Amniotic epithelial cell (primary cell): ENCODE measurements at places on chromosomes 12 and 14.
A peak's percentile ranks its signal among the peaks of the same experiment; 100 is the strongest.

DNA sequence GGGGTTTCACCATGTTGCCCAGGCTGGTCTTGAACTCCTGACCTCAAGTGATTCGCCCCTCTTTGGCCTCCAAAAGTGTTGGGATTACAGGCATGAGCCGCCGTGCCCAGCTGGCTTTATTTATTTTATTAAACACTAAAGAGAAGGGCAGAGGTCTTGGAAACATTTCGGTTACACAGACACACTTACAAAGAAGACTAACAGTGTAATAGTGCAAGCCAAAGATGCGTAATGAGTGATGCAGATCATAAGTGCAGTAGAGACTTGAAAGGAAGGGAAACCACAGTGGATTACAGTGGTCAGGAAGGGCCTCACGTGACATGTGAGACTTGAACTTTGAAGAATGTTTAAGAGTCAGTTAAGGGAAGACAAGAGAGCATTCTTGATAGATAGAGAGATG, 33.9 kb upstream of the CDK17 start:
- peak; percentile 99 for DNase-seq

GRCh38 chr12:51132693-51133092, 40.2 kb downstream of the TFCP2 start:
- no peak for DNase-seq

DNA sequence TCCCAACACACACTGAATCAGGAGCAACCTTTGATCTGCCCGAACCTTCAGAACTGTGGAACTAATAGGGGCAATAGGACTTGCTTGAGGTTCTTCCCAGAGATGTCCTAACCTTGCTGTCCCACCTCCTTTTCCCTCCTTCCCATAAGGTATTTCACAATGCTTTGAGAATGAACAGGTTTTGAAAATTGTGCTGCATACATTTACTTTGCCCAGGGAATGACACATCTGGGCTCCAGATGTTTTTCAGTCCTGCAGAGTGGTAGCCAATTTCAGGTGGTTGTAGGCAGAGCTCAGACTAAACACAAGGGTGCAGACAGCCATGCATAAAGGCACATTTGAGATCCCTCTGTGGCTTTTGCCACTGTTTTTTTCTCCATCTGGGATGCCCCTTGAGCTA, 206.7 kb upstream of the PWP1 start:
- peak; percentile 38 for DNase-seq

DNA sequence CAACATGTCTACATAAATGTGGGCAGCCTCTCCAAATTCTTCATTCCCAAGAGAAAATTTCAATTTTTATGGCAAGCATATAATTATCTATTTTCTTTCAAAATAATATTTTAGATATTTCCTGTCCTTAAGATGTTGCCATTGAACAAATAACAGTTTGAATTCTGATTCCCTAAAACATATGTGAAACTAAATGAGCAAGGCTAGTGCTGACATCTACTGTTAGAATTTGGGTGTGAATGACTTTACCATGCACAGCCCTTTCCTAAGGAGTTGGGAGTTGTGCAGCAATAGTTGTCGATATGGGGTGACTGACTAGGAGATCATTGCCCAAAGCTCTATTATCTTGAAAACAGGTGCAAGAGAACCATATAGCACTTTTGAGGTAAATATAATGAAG, 108.2 kb upstream of the SLC38A4 start:
- DNase-seq = peak; percentile 69

- no peak for DNase-seq
Observed at GRCh38 chr12:84016956-84017355, 895.6 kb downstream of the SLC6A15 start.

- peak; percentile 13 for DNase-seq
Observed at GRCh38 chr12:92094751-92095161, 50.9 kb downstream of the BTG1 start.

DNA sequence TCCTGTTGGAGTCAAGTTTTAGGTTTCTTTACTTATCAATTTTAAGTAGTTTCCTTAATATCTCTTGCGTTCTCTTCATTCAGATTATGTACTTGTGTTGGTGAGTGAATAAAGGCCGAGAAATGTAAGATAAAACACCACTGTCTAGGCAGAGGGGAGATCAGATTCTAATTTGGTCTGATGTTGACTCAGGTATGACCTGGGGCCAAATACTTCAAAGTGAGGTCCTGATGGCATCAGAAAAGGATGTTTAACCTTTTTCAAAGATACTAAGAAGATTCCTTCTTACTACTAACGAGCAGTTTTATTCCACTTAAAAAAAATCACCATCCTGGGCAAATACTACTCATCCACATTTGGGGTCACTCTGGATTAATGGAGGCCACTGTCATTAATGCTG, 26.9 kb downstream of the APPL2 start:
- no peak for DNase-seq

DNA sequence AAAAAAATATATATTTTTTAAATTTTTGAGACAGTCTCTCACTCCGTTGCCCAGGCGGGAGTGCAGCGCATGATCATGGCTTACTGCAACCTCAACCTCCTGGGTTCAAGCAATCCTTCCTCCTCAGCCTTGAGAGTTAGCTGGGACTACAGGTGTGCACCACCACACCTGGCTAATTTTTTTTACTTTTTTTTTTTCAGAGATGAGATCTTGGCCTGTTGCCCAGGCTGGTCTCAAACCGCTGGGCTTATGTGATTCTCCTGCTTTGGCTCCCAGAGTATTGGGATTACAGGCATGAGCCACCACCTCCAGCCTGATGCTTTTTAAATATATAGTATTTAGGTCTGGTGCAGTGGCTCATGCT, 24.5 kb downstream of the MDM2 start:
- DNase-seq = no peak

- DNase-seq = no peak
Observed at GRCh38 chr14:100749967-100750597, 23.4 kb downstream of the DLK1 start.

- DNase-seq = no peak
Observed at GRCh38 chr14:54881761-54882401, 20.7 kb downstream of the GCH1 start.

GRCh38 chr12:19775241-19775640, 335.9 kb downstream of the AEBP2 start:
- no peak for DNase-seq

DNA sequence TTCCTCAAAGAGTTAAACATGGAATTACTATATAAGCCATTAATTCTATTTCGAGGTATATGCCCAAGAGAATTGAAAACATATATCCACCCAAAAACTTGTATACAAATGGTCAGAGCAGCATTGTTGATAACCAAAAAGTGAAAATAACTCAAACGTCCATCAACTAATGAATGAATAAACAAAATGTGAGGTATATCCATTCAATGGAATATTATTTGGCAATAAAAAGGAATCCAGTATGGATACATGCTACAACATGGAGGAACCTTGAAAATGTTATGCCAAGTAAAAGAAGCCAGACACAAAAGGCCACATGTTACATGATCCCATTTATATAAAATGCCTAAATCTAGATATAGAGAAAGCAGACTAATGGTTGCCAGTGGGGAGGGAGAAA, 36.0 kb downstream of the SLC25A47 start:
- no peak for DNase-seq

GRCh38 chr12:17503742-17504141, 586.3 kb downstream of the RERGL start:
- DNase-seq = no peak

DNA sequence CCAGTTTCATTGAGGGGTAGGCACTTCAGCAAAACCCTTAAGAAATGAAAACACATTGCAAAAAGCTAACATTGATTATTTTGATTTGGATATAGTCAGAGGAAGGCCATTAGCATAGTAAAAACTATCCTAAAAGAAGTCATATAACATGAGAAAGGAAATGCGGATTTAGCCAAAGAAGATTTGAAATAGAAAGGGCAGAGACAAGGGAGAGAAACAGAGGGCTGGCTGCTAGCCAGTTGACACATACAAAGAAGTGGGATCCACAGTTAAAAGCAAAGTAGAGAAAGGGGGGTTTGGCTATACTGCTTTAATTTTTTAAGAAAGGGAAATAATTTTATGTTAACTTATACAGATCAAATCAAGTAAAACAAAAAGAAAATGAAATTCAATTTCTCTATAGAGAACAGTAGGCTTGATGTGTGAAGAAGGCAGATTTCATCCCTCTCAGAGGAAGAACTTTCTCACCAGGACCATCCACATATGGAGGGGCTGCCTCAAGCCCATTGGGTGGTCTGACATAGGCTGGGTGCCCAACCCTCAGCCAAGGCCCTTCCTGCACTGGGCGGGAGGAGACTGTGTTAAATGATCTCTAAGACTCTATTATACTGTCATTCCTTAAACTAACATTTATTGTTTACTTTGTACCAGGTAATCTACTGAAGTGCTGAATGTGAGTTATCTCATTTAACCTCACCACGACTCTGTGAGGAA, 420.3 kb downstream of the CCDC91 start:
- no peak for DNase-seq

DNA sequence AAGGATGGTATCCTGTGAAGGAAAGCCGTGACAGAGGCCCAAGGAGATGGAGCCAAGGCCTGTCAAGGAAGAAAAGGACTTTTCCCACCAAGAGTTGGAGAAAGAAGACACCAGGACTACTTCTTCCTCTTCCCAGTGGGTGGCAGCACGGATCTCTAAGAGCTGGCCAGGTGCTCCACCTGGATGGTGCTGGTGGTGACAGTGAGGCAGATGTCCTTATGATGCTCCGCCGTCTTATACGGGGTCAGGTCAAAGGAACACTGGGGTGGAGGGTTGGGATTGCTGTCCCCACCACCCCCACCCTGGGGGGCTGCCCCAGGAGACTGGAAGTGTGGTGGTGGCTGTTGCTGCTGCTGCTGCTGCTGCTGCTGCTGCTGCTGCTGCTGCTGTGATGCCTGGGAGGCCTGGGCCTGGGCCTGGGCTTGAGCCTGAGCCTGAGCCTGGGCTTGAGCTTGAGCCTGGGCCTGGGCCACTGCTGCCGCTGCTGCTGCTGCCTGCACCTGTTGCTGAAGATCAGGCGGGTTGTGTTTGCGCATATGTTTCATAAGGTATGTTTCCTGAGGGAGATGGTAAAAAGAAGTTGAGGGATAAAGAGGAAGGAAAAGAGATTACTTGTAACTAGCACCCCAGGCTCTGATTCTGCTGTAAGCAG, 4.8 kb upstream of the ING4 start:
- DNase-seq = no peak

DNA sequence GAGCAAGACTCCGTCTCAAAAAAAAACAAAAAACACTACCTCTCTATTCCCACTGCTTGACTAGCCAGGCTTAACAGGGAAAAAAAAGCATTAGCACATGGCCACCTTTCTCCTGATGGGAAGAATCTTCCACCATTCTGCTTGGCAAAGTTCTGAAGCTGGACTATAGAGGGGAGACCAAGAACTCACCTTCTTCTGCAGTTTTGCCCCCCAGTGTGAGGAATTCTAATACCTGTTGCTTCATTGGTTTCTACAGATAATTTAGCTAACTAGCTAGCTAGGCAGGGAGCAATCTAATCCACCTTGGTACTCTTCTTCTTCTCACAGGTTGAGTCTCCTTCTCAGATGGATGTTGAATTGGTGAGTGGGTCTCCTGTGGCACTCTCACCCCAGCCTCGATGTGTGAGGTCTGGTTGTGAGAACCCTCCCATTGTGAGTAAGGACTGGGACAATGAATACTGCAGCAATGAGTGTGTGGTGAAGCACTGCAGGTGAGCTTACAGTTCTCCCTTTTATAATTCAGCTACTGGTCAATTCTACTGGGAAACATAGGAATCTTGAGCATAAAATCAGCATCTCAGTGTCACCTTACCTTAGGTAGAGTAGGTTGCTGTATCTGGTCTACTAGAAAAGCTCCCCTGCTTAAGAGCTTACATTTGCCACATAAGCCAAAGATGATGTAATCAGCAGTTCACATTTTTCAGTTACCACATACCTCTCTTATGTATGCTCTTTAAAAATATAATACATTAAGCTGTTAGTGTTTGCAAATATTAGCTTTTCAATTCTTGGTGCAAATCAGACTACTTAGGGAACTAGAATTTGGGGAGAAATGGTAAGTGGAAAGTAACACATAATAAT, 16.0 kb downstream of the METTL3 start:
- DNase-seq = peak; percentile 82

GRCh38 chr14:55103005-55103640, 25.9 kb upstream of the LGALS3 start:
- DNase-seq = peak; percentile 93

GRCh38 chr12:127594351-127594970, 672.5 kb upstream of the TMEM132C start:
- DNase-seq = no peak

DNA sequence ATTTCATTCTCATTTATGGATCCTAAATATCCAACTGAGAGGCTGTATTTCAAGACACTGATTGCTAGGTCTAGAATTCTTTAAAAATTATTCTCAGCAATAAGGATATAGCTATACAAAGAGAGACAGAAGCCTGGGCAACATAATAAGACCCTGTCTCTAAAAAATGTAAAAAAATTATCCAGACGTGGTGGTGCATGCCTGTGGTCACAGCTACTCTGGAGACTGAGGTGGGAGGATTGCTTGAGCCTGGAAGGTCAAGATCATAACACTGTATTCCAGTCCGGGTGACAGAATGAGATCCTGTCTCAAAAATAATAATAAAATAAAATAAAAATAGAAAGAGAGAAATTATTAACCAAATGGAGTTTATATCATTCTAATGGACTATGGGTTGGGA, 20.6 kb upstream of the ARID2 start:
- DNase-seq = peak; percentile 70

DNA sequence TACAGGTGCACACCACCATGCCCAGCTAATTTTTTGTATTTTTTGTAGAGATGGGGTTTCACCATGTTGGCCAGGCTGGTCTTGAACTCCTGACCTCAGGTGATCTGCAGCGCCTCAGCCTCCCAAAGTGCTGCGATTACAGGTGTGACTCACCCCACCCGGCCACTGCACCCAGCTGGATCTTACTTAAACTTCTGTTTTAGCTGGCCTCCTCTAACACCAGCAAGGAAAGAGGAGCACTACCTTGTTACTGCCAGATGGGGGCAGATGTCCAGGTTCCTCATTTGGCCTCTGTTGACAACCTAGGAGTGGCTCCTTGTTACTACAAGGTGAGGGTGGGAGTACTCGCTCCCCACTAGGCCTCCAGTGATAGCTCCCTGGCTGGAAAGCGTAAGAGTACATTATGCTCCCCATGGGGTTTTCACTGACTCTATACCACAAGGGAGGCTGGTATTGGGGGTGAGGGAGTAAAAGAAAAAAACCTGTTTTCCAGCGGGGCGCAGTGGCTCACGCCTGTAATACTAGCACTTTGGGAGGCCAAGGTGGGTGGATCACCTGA, 13.2 kb upstream of the ARF6 start:
- DNase-seq = peak; percentile 69

DNA sequence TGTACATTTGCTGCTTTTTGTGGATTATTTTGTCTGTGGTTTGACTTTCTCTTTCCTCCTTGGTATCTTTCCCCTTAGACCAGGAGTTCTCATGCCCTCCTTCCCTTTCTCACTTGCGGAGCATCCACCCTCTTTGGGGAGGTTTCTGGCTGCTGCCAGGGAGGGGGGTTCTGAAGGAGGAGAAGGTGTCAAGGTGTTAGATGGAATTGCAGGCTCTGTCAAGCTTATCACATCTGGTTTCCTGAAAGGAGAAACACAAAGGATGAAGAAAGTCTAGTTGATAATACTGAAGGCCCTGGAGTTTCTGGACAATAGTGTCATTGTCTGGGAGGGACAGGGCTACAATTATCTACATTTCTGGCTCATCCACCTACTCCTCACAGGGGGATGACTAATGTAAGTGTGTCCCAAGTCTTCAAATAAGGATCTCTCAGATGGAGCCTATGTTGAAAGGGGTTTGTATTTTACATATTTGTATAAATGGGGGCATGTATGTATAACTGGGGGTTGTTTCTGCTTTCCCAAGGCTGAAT, 217.3 kb upstream of the CCDC196 start:
- no peak for DNase-seq
